ENCODE measurements at places on chromosomes 6 and 20.

DNA sequence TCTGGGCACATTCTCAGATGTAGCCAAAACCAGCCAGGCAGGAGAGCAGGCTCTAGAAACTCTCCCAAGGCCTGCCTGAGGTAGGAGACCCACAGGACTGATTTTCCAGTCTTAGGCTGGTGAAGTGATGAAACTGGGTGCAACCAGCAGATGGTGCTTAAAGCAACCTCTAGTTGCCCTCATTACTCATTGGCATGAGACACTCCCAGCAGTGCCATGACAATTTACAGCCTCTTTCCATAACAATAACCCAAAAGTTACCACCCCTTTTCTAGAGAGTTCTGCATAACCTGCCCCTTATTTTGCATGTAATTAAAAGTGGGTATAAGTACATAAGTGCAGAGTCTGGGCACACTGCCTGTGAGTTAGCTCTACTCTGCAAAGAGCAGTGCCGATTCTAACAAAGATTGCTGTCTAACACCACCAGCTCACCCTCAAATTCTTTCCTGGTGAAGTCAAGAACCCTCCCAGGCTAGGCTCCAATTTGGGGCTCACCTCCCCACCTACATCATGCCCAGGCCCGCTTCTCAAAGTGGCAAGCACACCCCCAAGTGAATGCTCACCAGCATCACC lies 14.4 kb upstream of the GPR6 start:
- no peak for DNase-seq

GRCh38 chr20:12936524-12936923 lies 72.2 kb upstream of the SPTLC3 start:
- no peak for DNase-seq

DNA sequence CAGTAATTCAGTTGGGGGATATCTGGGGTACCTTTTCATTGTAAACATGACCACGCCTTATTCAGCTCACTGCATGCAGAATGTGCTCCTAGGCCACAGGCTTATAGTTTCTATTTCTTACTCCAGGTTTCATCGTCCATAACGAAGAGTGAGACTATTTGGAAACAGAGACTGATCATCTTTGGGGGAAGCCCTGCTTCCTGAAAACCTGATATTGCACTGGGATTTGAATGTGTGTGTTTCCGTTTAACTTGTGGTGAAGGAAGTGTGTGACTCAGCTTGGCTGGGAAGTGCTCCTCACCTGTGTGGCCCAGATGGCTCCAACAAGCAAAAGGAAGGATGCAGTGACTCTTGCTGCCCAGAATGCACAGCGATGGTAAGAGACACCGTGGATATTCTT lies 19.6 kb upstream of the LTV1 start:
- no peak for DNase-seq

GRCh38 chr20:2892376-2892775 lies 19.1 kb downstream of the PTPRA start:
- no peak for DNase-seq

GRCh38 chr6:105875974-105876640 lies 210.0 kb upstream of the PRDM1 start:
- DNase-seq = no peak

DNA sequence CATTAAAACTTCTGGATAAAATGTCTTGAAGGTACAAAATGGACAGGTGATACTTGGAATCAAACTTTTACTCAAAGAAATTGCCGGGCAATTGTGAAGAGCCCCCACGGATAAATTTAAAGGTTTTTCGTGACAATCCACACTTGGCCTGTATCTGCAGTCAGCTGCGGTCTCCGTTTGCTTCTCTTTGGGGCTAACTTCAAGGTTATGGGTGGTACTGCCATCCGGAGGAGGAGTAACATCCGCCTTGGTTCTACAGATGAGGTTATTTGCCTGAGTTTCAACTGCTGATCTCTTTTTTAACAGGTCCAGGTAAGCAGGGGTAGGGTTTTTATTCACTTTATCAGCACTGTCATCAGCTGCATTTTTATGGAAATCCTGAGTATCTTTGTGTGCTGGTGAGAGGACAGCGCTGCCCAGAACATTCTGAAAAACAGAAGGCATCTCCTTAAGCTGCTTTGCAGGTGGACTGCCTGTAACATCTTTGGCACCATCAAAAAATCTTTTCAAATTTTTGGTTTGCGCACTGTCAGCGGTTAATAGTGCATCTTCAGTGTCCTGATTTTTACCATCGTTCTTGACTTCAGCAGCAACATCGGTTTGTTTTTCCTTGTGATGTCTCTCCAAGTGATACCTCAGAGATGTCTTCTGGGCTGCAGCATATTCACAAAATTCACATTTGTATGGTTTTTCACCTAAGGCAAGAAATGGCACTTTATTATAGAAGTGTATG lies 16.9 kb downstream of the ZNF217 start:
- no peak for DNase-seq

GRCh38 chr20:34045294-34045693 lies 51.6 kb downstream of the RALY start:
- DNase-seq = no peak
